ENCODE measurements at places on chromosomes 1 and 21.

GRCh38 chr1:227316456-227316855 lies 1.8 kb downstream of the CDC42BPA start:
- DNase-seq = no peak

- no peak for DNase-seq
Measured at GRCh38 chr1:58986996-58987767, 203.3 kb upstream of the JUN start.

GRCh38 chr1:185627171-185627570 lies 107.0 kb upstream of the HMCN1 start:
- no peak for DNase-seq

DNA sequence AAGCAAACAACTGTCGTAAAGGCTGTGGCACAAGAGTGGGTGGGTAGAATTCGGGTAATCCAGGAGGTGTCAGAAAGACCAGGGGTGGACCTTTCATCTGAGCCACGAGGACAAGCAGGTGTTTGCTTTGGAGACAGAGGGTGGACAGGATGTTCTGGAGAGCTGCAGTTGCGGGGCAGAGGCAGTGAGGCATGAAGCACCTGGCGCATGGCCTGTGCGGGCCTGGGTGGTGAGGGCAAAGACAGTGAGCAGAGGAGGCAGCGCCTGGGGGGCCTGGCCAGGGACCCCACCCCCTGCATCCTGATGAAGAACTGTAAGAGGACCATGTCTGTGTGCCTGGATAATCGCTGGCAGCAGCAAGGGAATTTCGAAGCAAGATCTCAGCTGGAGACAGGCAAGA lies 24.9 kb downstream of the KIF26B start:
- DNase-seq = no peak

- DNase-seq = no peak
Measured at GRCh38 chr1:53344921-53345838, 17.3 kb upstream of the LRP8 start.

DNA sequence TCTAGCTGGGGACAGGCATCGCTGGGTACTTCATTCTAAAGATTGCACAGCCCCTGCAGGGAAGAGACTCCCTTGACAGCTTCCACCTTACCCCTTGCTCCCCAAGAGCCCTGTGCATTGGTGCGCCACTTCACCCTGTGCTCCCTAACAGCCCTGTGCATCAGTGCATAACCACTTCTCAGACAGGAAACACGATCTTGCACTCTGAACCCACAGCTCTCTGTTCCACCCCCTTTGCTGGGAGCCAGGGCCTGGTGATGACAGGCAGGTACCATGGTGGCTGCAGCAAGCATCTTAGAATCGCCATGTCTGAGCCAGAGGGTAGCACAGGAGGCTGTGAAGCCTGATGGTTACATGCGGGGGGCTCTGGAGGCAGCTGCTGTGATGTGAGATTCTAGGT lies 5.0 kb downstream of the ALPL start:
- no peak for DNase-seq

DNA sequence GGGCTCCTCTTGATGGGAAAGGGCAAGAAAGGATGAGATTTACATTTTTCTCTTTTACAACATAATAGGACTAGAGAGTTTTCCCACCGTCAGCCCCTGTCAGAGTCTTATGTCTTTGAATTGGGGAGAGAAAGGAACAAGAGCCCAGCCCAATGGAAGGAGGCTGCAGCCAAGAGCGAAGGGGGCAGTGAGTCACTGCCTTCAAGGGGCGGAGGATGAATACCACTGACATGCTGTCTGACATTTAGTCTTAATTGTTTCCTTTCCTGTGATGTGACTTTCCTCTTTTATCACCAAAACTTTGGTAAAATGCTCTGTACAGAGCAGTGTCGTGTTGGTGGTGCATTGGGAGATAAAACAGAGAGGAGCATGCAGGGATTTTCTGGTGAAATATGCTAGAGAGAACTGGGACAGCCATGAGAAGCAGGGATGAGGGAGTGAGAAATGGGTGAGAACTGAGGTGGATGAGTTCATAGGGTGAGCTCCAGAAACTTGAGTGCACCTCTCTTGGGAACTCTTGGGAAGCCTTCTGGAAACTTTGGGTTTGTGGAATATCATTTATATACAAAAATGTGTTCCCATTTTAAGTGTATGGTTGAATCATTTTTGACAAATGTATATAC lies 179.9 kb upstream of the FGGY start:
- no peak for DNase-seq

DNA sequence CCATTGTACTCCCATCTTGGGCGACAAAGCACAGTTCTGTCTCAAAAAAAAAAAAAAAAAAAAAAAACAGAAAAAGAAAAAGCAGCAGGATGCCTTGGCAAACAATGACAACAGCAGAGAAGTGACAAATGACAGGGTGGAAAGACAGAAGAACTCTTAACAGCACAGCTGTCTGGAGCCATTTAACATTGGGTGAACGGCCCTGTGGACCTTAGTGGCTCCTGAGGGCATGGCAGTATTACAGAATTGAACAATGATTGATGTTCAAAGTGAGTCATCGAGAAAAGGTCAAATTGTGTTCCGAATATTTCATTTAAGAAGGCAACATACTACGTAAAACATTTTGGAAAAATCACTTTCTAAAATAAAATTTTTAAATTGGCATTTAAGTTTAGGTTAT lies 30.0 kb downstream of the DNASE2B start:
- no peak for DNase-seq

- DNase-seq = no peak
Measured at GRCh38 chr1:64302971-64303370, 99.5 kb downstream of the UBE2U start.

DNA sequence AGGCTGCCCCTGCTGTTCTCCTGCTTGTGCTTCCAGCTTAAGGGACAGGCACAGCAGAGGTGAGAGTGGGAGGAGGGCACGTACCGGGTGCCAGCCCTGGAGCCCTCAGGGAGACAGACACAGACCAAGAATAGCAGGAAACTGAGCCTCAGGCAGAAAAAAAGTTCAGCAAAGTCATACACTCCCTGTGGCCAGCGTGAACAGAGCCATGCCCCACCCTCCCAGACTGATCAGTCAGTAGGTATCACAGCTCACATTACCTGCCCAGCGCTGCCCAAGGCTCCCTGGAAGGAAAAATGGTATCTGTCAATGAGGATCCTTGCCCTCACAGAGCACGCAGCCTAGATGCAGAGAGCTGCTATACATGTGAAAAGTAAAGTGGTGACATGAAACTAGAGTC lies 1.3 kb downstream of the UBL4B start:
- no peak for DNase-seq

DNA sequence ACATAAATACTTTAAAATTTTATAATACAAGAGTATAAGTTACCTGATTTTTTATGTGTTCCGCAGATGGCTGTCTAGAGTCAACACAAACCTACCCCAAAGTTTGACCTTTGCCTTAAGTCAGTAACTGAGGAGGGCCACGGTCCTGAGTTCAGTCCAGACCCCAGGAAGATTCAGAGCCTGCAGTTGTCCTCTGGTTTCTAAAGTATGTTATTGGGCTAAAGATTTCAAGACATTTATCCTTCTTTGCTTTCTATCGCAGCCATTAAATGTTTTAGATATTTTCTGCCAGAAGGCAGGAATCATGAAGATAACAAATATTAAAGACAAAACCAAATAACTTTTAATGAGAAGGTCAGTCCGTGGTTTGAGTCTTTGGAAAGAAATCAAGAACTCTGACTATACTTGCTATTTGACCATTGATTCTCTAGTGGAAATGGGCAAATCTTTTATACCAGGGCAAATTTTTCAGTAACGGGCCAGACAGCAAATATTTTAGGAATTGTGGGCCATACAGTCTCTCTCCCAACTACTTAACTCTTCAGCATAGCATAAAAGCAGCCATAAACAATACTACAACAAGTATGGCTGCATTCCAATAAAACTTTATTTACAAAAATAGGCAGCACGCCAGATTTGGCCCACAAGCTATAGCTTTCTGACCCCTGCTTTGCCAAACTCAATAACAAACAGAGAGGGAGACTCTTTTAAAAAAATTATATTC lies 38.0 kb upstream of the HAO2 start:
- DNase-seq = no peak

DNA sequence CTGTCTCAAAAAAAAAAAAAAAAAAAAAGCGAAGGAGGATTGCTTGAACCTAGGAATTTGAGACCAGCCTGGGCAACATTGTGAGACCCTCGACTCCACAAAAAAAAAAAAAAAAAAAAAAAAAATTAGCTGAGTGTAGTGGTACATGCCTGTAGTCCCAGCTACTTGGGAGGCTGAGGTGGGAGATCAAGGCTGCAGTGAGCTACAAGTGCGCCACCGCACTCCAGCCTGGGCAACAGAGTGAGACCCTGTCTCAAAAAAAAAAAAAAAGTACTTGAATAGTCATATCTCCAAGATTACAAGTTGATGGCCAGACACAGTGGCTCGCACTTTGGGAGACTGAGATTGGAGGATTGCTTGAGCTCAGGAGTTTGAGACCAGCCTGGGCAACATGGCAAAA lies 27.4 kb downstream of the ENO1 start:
- DNase-seq = no peak

DNA sequence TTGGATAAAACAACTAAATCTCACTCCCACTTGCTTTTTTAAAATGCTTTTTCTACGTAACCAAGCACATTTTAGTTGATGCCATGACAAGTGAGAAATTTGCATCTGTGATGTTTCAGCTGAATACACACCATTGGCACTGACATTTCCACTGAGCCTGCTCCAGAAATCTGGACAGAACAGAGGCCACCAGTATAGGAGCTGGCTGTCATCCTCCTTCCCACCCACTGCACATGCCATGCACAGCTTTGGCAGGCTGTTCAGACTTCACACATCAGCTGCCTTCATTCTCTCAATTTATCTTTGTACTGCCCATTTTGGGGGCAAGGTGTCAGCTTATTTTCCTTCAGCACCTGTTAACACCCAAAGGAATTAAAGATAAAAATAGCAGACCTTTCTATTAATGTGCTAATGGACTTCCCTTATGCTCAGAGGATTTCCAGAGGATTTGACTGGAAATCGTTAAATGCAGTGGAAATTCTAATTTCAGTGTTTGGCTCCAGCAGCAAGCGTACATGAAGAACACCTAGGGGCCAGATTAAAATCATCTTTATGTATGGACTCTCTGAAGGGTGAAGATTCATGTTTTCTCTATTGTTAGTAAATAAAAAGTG lies 12.9 kb upstream of the PODN start:
- DNase-seq = no peak

GRCh38 chr21:46092026-46092764 lies 5.7 kb upstream of the COL6A2 start:
- DNase-seq = no peak

- DNase-seq = no peak
Measured at GRCh38 chr1:99647490-99647889, 1.6 kb downstream of the PALMD start.

DNA sequence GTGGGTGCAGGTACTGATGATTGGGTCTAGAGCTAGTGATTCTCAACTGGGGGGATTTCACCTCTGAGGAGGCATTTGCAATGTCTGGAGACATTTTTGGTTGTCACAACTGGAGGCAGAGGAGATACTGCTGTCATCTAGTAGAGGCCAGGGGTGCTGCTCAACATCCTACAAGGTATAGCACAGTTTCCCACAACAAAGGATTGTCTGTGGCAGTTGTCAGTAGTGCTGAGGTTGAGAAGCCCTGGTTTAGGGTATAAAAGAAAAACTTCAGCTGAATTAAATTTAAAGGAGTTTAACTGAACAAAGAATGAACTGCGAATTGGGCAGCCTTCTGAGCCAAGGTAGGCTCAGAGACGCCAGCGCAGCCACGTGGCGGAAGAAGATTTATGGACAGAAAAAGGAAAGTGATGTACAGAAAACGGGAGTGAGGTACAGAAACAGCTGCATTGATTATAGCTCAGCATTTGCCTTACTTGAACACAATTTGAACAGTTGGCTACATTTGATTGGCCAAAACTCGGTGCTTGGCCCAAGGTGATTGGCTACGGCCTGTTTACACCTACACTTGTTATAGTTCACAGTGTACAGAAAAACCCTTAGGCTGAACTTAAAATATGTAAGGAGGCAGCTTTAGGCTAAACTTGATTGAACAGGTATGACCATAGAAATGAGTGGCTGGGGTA lies 40.4 kb downstream of the MPZL1 start:
- no peak for DNase-seq

- DNase-seq = peak; percentile 94
Measured at GRCh38 chr1:220094016-220094911, at the start of gene IARS2. Gene IARS2 (plus strand): TSS chr1:220094132. CDS start chr1:220094217, 85 bp downstream.

GRCh38 chr1:93569489-93569888 lies 112.1 kb downstream of the BCAR3 start:
- no peak for DNase-seq

- DNase-seq = no peak
Measured at GRCh38 chr21:25243808-25244207, 363.5 kb downstream of the MRPL39 start.

DNA sequence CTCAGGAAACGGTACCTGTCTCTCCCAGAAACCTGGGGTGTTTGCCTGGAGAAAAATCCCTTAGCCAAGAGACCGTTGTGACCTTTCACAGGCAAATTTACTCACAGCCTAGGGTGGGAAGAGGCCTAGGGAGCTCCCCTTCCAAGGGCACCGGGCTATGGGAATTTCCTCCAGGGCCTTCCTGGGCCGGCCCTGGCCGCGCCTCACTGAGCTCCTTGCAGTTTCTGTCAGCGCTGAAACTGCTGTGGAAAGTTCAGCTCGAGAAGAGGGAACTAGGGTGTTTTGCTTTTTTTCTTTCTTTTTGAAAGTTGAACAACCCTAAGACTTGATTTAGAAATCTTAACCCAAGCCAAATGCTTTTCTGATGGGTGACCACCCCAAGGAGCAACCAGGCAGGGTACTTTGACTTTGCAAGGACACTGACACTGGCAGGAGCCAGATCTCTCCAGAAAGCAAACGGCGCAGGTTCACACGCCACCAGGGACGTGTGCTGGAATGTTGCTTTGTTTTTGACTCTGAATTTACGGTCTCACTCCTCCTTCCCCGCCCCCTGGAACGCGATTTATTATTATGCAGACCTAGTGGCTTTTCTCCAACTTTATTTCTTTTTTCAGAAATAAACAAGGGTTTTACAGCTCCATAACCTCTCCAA lies 229.6 kb upstream of the JUN start:
- DNase-seq = no peak

DNA sequence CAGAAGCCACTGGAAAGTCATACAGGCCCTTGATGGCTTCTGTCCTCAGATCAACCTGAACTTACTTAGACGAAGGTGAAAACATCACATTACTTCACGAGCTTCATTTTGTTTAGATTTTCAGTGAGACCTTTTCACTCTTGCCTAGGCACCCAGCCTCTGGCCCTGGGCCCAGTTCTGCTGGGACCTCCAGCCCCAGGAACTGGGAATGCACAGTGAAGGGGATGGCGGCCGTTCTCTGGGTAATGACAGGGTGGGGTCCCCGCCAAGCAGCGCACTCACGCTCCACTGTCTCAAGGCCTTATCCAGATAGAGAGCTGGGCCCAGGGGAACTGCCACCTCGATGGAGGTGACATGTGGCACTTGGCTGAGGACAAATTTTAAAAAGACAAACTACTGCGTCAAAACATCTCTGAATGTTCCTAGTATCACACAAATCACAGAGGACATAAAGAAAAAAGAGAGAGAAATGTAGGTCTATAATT lies 54.8 kb downstream of the NPHP4 start:
- DNase-seq = no peak

DNA sequence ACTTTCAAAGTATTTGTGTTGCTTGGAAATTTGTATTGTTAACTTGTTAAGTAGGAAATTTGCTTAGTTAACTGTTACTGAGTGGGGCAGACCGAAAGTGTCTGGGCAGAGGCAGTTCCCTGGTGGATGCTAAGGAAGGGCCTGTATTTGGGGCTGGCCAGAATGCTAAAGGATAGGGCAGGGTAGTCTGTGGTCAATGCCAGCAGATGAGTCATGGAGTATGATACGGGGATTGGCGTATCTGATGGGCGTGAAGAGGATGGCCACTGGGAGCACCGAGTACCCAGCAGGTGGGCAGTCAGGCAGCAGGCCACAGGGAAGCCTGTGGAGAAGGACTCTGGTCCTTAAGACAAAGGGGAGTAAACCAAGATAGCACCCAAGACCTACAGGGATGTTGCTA lies 46.6 kb upstream of the SCAF4 start:
- no peak for DNase-seq
